ENCODE measurements at places on chromosomes 4 and X. TPM values are rescaled to one million over a fixed set of nuclear protein-coding genes. Genes with fewer than 3 reads are reported as not detected.

Gene NDST4
- not detected for total RNA-seq

Gene NEUROG2
- not detected for total RNA-seq

Gene PSAPL1
- total RNA-seq, result not detected

Gene TMPRSS11F
- total RNA-seq, result 12.6 TPM

DNA sequence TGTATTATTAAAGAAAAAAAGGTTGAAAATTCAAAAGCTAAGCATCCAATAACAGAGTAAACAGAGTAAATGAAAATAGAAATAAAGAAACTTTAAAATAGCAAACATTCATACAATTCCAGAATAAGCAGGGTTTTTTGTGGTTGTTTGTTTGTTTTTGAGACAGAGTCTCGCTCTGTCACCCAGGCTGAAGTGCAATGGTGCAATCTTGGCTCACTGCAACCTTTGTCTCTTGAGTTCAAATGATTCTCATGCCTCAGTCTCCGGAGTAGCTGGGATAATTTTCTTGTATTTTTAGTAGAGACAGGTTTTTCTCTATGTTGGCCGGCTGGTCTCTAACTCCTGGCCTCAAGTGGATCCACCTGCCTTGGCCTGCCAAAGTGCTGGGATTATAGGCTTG is 6.6 kb upstream of the THOC2 start:
- no peak for DNase-seq

DNA sequence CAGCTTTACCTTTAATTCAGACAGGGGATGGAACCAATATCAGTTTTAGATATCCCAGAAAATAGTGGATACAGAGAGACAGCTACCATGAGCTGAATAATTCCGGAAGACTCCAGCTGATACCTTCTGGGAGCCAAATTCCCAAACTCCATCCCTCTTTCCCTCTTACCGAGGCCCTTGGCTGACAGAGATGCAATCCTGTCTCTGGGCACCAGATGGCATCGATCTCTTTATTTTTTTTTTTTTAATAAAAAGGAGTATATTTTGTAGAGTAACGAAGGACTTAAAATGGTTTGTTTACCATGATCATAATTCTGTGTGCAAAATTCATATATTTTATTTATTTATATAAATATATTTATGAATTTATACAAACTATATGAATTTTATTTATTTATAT is 31.0 kb downstream of the RAB40A start:
- no peak for DNase-seq

- DNase-seq, result no peak
These were observed 97.1 kb upstream of the ANK2 start for GRCh38 chr4:112952313-112952700.

- DNase-seq, result no peak
These were observed 33.5 kb downstream of the PCDH19 start for GRCh38 chrX:100376576-100376975.

DNA sequence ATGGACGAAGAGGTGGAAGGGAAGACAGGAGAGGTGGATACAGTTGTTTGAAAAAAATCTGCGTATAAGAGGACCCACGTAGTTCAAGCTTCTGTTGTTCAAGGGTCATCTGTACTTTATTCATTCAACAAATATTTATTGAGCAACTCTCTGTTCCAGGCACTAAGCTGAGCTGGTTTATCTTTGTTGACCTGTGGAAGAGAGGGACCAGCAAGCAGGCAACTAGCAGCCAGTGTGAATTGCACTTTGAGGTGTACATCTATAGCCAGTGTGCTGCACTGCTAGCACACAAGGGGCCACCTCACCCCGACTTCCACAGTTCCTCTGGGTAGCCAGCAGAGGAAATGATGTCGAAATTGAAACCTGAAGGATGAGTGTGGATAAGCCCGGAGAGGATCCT is 191.4 kb downstream of the SOWAHB start:
- DNase-seq, result no peak

GRCh38 chrX:10166731-10167151 is 10.0 kb downstream of the CLCN4 start:
- DNase-seq, result no peak

DNA sequence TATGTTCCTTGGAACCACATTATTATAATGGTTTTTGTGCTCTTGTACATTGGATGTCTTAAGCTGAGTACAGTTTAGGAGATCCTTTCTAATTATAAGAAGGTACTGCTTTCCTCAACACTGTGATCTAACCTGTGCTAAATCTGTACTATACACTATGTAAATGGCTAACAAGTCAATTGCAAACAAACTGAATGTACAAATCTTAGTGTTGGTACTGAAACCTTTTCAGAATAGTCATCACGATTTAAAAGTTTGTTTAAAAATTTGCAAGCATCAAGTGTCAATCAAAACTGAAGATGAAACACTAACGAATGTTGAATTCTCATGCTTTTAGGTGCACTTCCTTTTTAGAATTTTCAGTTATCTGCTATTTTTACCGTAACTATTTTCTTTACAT is 2090.4 kb upstream of the TENM3 start:
- no peak for DNase-seq

GRCh38 chr4:30116401-30116800 is 603.8 kb upstream of the PCDH7 start:
- no peak for DNase-seq

DNA sequence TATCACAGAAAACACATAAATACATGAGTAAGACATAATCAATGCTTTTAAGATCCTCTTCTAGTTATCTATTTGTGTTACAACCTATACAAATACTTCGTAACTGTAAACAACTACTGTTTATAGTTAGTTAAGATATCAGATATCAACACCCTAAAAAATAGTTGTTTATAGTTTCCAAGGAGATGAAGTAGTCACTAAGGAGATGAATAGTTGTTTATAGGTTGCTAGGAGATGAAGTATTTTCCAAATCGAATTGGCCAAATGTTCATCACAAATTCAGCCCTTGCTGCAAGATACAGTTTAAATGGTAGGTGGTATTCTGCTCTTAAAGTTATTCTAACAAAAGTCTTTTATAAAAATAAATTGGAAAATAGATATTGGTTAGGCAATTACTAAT is 618.2 kb upstream of the PCDH10 start:
- no peak for DNase-seq

DNA sequence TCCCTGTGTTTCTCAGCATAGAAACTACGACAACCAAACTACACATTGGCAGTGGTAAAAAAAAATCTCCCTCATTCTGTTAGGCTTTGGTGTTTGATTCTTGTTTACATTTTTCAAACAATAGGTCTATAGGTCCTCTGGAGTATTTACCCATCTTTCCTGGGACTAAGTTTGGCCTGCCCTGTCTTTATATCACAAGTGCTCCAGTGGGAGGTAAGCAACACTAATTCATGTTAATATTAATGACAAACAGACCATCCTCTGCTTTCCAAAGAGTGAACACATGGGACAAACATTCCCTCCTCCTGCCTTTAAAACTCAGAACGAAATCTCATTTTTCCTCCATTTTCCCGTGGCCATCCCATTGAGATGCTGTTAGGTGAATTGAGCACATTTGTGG is 514.1 kb upstream of the INTU start:
- no peak for DNase-seq

DNA sequence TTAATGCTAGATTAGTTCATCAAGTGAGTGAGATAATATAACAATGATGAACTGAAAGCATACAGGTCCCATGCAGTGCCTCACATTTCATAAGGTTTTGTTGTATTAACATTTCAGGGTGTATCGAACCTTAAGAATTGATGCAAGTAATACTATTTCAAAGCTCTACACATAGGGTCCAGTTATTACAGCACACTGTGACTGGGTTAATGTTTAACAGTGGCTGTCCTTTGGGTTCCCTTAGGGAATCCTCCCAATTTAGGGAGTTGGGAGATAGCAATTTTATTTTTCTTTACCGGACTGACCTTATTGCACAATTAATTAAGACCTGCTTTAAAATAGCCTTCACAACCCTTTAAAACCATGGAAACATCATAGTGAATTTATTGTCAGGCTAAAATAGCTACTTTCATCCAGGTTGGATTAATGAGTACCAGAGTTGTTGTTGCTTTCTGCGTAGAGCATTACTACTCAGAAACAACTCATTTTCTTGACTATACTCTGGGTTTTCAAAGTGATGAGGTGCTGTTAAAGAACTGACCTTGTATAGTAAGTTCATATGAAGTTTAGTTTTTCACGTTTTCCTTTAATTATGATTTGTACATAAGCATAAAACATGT is 134.4 kb downstream of the AKAP4 start:
- DNase-seq, result no peak

DNA sequence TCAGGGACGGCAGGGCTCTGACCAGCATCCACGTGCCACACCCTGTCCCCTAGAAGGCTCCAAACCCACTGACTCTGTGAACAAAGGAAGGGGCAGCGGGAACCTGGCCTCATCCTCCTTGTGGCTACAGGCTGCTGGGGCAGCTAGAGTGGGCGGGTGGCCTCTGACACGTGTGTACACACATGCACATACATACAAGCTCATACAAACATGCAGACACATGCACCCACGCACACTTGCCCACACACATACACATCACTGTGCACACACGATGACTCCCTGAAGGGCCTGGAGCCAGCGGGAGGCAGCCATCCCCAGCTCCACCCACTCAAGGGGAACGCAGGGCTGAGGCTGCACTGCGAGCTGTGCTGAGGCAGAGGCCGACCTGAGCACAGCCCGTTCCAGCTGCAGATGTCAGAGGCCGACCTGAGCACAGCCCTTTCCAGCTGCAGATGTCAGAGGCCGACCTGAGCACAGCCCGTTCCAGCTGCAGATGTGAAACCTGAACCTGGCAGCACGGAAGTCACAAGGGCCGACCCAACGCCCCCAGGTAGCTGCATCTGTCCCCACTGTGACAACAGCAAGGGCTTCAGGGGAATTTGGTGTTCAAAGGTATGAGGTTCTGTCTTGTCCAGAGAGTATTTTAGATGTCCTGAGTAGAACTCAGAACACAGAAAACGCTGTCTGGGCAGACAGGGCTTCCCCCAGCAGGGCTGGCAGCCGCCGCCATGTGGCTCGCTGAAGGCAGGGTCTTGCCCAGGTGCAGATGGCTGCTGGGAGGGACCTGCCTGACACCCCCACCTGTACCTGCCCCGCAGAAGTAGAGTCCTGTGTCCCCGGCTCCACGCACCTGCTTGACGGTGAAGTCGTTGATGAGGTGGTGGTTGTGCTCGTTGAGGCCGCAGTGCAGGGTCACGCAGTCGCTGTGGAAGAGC is 33.5 kb downstream of the CTBP1 start:
- no peak for DNase-seq

GRCh38 chr4:2944586-2945526 is 18.4 kb downstream of the NOP14 start:
- no peak for DNase-seq

DNA sequence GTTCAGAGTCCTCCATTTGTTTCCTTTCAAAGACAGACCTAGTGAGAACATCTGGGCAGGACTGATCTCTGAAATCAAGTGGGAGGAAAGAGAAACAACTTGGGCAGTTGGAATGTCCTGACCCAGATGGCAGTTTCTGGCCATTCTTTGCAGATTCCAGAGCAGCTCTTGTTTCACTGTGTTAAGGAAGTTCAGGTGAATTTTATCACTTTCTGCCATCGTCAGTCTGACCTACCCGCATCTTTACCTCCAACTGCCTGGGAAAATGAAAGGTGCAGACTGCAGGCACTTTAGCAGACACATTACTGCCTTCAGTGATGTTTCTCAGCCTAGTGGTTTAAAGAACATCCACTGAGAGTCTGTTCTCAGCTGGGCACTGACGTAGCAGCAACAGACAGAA is 216.2 kb downstream of the CEP135 start:
- DNase-seq, result no peak

DNA sequence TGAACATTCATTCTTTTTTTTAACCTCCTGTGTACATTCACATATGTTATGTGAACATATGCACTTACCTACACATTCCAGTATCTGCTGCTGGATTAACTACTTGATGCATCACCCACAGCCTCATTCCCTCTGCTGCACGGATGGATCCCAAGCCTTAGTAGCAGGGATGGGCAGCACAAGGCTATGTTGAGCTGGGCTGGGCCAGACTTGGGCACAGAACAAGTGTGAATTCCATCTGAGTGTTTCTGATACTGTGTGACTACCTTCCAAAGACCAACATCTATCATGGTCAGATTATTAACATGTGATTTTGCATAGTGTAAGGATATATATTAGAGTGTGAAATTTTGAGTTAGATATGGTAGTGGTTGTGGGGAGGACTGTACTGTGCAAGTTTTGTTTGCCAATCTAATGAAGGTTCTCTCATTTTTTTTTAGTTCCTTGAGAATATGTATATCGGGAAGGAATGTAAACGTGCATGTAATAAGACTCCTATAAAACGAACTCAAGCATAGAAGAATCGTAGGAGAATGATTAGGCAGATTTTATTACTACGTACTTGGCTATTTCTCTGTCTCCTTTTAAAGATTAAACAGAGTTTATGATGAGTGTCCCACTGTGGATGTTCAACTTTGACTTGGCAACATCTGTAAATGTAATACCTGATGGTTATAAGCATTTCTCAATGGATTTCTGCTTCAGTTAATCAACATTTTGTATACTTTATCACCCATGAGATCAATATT is 23.4 kb upstream of the STBD1 start:
- no peak for DNase-seq

DNA sequence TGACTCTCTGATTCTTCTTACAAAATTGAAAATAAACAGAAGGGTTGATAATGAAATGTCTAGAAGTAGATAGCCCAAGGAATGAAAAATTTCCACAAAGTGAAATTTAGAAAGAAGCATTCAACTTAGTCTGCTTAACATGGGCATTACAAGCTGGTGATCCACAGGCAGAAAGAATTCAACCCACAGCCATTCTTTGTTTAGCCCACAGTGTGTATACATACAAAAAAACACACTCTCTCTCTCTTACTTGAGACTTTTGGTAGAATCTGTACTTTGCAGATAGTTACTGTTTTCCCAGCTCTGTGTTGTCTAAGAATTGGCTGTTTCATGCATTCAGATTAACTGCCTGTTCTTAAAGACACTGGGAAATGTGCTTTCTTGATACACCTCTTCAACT is 159.8 kb downstream of the SLC4A4 start:
- no peak for DNase-seq

DNA sequence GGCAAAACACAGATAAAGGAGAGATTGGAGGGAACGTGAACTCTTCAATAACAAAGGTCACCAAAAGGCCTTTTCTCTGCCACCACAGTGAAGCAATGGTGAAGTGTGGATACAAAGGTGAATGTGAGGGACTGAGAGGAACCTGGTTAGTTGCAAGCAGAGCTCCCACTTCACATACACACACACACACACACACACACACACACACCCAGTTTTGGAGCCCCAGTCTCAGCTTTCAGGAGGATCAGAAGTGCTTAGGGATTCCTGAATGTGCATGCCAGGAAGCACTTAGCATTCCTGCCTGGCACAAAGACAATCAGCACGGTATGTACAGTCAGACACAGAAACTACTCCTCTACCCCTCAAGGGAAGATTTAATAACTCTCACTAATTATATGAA is 71.5 kb downstream of the ARHGEF9 start:
- DNase-seq, result no peak

GRCh38 chrX:108159028-108159670 is 67.6 kb downstream of the ATG4A start:
- no peak for DNase-seq
